ENCODE measurements at places on chromosomes 2 and 18. TPM values are rescaled to one million over a fixed set of nuclear protein-coding genes. Genes with fewer than 3 reads are reported as not detected.

GRCh38 chr2:240503375-240503774 lies 54.4 kb downstream of the ANKMY1 start:
- DNase-seq, result peak; percentile 37

Gene FOXI3
- not detected for total RNA-seq

- no peak for DNase-seq
Observed at GRCh38 chr2:19568809-19569208, 210.4 kb upstream of the OSR1 start.

DNA sequence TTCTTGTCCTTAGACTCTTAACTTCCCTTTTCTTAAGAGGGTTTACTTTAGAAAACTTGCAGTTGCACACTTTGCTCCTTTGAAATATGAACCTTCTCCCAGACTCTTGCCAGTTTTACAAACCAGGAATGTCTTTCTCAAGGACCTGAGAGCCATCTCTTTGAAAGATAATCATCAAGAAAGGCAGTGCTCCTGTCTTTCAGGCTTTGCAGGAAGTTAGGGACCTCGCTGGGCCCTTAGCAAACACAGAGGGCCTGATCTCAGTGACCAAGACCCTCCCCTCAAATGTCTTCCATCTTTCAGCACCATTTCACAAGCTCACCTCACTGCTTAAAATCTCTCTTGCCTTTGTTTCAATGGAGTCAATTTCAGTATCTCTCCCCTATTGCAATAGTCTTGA lies 32.0 kb upstream of the NYAP2 start:
- no peak for DNase-seq

GRCh38 chr2:239283961-239284795 lies 116.6 kb downstream of the HDAC4 start:
- no peak for DNase-seq

- no peak for DNase-seq
Observed at GRCh38 chr2:152246686-152247336, 71.2 kb upstream of the STAM2 start.

GRCh38 chr2:189798312-189799029 lies 14.2 kb downstream of the PMS1 start:
- DNase-seq, result no peak

- no peak for DNase-seq
Observed at GRCh38 chr2:88852753-88853402, 161.4 kb downstream of the RPIA start.

- no peak for DNase-seq
Observed at GRCh38 chr18:11811009-11811408, 40.2 kb upstream of the CHMP1B start.

Gene TMEM182
- 2.2 TPM for total RNA-seq

GRCh38 chr18:24659827-24660720 lies 199.6 kb downstream of the HRH4 start:
- DNase-seq, result no peak

DNA sequence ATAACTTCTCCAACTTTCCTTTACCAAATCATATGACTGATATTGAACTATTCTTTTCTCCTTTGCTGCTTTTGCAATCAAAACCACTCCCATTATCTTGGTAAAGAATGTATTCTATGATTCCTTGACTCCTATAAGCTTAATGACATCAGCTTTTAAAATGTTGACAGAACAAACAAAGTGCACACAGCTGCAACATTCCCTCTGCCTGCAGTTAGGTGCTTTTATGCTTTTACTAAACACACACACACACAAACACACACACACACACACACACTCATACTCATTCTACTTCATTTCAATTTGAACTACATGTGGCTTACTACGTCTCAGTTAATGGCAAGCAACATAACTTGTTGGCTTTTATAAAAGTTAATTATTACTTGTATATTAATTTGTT lies 946.6 kb downstream of the DPP10 start:
- no peak for DNase-seq

Gene CENPO
- total RNA-seq, result 3.2 TPM

GRCh38 chr2:65790676-65790935 lies 358.2 kb upstream of the SPRED2 start:
- DNase-seq, result no peak

- DNase-seq, result no peak
Observed at GRCh38 chr2:164061129-164061746, 325.4 kb upstream of the FIGN start.

DNA sequence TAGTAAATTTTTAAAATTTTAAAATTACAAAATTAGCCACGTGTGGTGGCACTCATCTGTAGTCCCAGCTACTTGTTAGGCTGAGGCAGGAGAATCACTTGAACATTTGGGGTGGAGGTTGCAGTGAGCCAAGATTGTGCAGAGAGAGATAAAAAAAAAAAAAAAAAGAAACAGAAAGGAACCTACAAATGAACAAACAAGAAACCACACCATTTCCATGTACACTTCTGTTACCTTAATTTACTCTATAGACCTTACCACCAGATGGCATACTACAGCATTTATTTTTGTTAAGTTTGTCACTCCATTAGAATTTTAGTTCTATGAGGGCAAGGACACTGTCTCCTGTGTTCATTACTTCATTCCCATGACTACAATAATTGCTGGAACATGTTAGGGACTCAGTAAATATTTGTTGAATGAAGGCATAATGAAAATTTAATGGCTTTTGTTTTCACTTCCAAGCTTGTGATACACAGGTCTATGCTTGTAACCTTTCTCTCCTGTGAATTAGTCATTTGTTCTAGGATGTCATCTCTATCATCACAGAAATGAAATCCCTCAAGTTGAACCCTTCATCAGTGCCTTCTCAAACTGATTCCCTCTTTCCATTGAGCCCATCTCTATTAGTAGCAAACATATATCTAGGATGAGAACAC lies 76.0 kb downstream of the ARHGAP15 start:
- no peak for DNase-seq

Gene LDLRAD4
- 24.3 TPM for total RNA-seq

- DNase-seq, result no peak
Observed at GRCh38 chr2:46325182-46325928, 28.1 kb downstream of the EPAS1 start.

GRCh38 chr2:30230497-30231211 lies 680 bp upstream of the LBH start:
- peak; percentile 92 for DNase-seq

DNA sequence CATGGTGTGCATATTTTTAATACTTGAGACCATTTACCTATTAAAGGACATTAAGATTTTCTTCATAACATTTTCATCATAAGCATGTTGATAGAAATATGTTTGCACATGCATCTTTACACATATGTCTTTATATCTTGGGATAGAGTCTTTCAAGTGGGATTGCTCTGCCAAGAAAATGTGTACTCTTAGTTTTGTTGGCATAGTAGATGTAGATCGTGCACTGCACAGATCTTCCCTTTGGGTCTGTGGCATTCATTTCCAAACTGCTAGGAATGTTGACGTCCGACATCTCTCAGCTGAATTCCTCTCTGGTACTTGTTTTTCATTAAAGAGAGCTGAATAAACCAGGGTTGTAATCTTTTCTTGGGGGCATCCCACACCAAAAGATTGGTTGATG lies 183.2 kb upstream of the RPRM start:
- DNase-seq, result no peak

- DNase-seq, result no peak
Observed at GRCh38 chr2:6933911-6934310, 16.7 kb downstream of the RNF144A start.

GRCh38 chr2:119697290-119698020 lies 18.5 kb downstream of the TMEM177 start:
- no peak for DNase-seq

- DNase-seq, result no peak
Observed at GRCh38 chr2:149042881-149043280, 4.4 kb downstream of the LYPD6B start.

Gene BOLA3
- total RNA-seq, result 59.7 TPM

- DNase-seq, result no peak
Observed at GRCh38 chr2:240898108-240898730, 2.3 kb upstream of the MAB21L4 start.

Gene ITGA4
- 4.9 TPM for total RNA-seq

Gene ESPNL
- 0.74 TPM for total RNA-seq

- no peak for DNase-seq
Observed at GRCh38 chr18:27185025-27185763, at the start of gene CHST9. Gene CHST9, minus strand, starts transcription at chr18:27185308. Its CDS starts 42,499 bp downstream, at chr18:27142809.

- DNase-seq, result no peak
Observed at GRCh38 chr2:240589850-240590525, 3.5 kb downstream of the CAPN10 start.

Gene USP34
- total RNA-seq, result 117 TPM

Data from vagina (tissue), 2 donors.